Choroid plexus epithelial cell (primary cell): ENCODE measurements at places on chromosomes 2 and 18.

- DNase-seq: no peak
These were observed 171.6 kb downstream of the DDX1 start for GRCh38 chr2:15763106-15763821.

DNA sequence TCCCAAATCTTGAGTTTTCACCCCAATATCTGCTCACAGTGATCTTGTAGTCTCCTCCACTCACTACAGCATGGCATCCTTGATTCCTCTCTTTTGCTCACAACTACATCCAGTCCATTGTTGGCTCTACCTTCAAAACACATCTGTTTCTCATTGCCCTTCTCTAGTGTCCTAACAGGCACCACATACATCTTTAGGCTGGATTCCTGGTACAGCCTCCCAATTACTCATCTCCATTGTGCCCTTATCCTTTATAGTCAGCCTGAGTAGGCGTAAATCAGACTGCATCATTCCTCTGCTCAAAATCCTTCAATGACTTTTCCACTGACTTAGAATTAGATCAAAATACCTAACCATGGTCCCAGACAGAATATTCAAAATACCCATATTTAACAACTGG is 10.7 kb upstream of the TAF1B start:
- no peak for DNase-seq

- peak; percentile 43 for DNase-seq
These were observed 128.6 kb downstream of the KCTD1 start for GRCh38 chr18:26419746-26420145.

- no peak for DNase-seq
These were observed 36.8 kb upstream of the VPS54 start for GRCh38 chr2:64056021-64056420.

- DNase-seq: no peak
These were observed 470.9 kb upstream of the ACVR2A start for GRCh38 chr2:147373800-147374422.

DNA sequence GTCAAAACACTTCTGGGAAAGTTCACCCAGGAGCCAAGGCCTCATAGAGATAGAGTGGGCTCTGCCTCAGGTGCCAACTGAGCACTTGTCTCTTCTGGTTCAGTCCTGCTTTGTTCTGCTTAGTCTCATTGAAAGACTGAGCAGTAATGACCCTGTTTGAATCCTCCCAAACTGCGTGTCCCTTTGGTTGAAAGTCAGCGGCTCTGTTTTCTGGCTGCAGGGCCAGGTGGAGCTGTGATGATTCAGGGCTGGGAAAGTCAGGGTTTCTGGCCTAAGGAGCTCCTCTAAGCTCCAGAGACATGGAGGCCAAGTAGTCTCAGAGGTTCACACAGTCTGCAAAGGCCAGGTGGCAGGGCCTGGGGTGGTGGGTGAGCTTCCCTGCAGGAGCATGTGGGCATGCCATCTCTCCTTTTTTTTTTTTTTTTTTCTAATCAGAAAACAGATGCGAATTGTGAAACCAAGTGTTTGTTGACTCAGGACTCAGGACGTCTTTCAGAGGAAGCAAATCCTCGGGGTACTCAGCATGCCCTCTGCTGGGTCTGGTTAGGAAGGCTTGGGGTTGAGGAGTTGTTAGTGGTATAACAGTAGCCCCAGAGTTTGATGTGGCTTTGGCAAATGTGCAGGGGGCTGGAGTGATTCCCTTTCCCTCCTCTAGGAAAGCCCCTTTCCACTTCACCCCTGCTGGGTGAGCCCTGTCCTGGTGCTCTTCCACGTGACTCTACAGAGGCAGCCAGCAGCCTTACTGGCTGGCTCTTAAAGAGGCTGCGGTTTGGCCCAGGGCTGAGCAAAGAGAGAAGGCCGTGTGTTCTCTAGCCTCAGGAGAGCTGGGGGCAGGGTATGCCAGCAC is 38.3 kb downstream of the TMEM17 start:
- DNase-seq: peak; percentile 84

DNA sequence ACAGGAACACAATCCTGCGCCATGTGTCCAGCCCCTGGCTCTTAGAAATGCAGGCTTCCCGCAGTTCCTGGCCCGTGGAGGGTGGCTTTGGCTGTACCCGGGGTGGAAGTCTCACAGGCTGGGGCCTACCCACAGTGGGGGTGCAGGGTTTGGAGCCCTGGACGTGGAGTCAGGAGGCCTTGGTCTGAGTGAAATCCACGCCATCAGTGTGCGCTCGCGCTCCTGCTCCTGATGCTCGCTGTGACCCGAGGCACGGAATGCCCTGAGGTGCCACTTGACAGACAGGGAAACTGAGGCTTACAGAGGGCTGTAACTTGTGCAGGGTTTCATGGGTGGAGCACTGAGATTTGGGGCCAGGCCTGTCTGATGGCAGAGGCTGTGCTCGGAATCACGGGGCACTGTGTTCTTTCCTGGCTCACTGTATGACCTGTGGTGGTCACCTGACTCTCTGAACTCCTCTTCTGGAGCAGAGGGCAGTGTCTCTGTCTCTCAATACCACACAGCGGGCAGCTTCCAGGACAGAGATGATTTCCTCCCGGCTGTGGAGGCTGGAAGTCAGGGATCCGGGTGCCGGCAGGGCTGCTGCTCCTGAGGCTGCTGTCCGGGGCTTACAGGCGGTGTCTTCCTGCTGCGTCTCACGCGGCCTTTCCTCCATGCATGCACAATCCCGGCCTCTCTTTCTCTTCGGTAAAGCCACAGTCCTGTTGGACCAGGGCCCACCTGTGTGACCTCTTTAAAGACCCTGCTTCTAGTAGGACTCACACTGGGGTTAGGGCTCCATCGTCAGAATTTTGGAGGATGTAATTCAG is 25.9 kb upstream of the ALLC start:
- DNase-seq: no peak

DNA sequence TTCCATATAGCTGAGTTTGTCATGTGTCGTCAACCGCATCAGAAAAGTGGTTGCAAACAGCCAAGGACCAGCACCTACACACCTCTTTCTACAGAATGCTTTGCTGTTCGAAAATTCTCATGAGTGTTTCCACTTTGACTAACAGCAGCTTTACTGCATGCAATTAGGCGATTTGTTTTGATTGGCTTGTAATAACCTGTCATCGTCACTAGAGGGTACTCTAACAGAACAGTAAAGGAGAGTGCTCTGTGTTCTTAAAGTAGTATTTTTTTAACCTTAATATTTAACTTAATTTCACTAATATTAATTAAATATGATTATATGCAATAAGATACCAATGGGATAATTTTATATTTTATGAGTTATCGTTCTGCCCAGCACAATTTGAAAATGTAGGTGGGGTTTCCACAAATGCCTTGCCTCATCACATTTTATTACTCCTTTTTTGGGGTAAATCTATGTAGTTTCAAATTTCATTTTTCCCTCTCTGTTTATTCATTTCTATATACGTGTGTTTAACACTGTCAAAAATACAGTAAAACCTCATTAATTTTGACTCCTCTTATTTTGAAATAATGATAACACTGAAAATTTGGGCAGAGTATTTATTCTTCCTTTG is 502.2 kb downstream of the NRXN1 start:
- DNase-seq: peak; percentile 81

GRCh38 chr2:68365087-68365486 is at the start of gene PLEK:
Gene PLEK (plus strand): TSS chr2:68365282. CDS start chr2:68365352, 70 bp downstream.
- peak; percentile 7 for DNase-seq

GRCh38 chr2:71186973-71187372 is 39.9 kb downstream of the PAIP2B start:
- no peak for DNase-seq

DNA sequence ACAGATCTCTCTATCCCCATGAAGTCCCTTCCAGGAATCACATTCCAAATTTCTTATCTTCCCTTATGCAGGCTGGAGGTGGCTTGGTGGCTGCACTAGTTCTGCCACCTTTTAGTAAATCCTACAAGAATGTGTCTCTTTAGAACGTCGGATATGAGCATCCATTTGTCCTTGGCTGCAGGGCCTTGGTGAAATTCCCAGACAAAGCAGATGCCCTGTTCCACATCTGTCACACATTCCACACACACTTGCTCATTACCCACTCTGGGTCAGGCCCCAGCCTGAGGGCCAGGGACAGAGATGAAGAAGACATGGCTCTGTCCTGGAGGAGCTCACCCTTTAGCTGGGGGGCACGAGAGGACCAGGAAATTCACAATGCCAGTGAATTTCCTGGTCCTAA is 31.2 kb upstream of the GPR17 start:
- no peak for DNase-seq

DNA sequence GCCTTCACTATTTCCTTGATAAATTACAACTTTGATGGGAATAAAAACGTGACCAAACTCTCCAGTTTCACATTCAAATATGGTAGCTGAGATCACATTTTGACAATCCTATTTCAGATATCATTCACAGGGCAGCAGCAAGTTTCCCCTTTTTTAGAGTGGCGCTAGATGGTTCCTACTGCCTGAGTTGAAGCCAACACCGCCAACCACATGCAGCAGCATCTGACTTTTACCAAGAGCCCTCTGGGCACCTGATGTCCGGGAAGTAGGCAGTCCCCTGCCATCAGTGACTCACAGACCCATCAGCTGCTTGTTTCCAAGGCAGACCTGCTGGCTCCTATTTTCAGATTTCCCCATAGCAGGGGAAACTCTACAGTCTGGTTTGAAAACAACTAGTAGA is 4.0 kb upstream of the MREG start:
- DNase-seq: peak; percentile 18

- no peak for DNase-seq
These were observed 12.1 kb upstream of the FAHD2A start for GRCh38 chr2:95390272-95390880.

DNA sequence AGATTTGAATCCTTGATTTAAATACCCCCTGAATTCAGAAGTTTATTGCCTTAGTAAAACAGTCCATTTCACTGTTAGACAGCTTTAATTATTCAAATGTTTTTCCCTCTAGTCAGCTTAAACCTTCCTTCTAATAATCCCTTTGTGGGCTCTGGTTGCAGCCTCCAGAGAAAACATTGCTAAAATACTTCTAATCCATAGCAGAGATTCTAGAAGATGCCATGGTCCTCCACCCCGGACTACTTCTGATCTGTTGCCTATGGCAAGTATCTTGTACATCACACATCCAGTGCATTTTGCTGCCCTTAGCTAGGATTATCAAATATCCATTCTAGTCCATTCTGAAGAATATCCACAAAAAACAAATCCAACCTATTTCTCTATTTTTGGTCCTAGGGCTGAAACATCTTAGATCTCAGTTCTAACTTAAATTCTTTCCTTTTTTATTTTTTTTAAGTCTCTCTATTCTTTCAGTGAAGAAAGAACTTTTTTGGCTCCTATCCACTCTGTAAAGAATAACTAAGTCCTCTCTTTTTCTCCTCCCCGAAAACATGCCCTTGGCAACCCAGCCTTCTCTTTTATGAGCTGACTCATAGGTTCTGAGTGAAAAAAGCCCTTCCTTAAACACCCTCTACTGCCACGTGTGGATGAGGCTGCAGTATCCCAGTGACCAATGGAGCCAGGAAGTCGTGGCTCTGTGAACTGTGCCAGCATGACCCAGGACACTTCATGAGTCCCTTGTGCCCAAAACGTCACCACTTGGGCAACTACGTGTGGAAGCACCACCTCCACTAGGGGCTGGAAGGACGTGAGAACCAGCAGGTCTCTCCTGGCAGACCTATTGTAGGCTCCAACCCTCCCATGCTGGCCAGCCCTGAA is 349.8 kb downstream of the TNS1 start:
- DNase-seq: peak; percentile 85

DNA sequence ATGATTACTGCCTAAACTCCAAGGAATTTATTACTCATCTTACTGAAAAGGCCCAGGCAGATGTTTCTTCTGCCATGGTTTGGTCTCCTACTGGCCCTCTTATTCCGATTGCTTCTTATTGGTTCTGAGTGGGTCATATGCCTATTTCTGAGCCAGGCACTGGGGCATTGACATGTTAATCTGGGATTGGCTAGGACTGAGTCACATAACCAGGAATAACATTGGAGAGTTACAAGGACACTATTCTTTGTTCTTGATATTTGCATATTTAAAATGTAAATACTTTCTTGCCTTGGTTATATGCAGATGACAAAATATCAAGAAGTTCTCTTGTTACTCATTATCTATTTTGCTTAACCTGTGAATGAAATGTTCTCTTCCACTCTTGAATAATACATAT is 534.4 kb upstream of the SLC39A10 start:
- DNase-seq: no peak

DNA sequence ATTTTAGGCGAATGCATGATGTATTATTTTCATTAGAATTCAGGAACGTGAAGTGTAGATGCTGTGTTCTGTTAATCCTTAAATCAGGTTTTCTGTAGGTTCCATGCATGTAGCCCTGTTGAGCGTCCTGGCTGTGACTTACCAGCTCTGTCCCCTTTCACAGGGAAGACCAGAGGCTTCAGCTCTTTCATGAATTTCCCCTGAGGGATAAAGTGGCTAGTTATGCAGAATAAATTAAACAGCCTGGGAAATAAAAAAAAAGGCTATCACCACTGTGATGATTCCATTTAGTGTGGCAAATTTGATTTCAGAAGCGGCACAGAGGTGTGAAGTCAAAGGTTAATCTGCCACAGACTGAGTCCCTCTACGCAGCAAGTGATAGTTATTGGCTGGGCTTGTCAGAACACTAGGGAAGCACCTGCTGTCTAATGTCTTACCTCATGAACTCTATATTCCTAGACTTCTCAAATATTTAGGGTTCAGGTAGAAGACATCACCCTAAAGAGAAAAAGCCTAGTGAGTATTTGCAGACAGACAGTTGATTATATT is 61.6 kb upstream of the LINC00305 start:
- no peak for DNase-seq

DNA sequence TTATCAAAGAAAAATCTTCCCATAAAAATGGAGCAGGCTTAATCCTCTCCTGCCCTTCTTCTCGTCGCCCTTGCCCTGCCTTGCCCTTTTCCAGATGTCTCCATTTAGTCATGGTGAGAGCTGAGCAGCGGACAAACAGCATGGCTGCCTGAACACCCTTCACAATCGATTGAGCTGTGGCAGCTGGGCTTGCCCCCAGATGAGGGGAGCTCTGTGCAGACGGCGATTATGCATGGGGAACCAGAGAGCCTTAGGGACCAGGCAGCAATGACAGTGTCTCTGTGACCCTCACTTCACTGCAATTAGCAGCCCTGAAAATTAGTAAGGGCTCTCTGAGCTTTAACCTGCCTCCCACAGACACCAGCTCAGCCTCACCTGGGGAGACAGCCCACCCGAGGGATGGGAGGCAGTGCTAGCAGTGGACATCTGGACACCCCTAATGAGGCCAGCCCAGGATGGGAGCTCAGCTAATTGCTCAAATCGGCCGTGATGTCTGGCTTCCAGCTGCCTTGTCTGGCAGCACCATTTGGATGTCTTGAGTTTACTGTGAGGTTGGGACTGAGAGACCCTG is 365.7 kb downstream of the TNS1 start:
- no peak for DNase-seq

DNA sequence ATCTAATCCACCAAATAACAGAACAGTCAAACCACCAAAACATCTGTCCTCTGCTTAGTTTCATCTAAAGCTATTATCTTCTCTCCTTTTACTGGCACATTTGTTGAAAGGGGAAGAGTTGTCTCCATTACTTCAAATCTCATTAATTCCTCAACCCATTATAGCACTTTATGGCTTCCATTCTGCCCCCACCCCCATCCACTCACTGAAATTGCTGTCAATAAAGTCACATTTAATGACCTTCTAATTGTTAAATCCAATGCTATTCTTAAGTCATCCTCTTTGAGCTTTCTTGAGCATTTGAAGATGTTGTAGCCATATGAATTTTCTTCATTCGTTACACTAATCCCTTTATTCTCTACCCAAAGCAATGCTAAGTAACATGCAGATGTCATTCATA is 5.2 kb downstream of the OXER1 start:
- DNase-seq: no peak
